ENCODE measurements at places on chromosomes 6 and 20. TPM values are rescaled to one million over a fixed set of nuclear protein-coding genes. Genes with fewer than 3 reads are reported as not detected.

PGC gene
- total RNA-seq = not detected

CLPSL1 gene
- not detected for total RNA-seq

TAF11 gene
- total RNA-seq = 12.2 TPM

SYCP2L gene
- total RNA-seq = 1.0 TPM

PSORS1C2 gene
- not detected for total RNA-seq

GRM4 gene
- not detected for total RNA-seq

IMPG1 gene
- total RNA-seq = not detected

PHACTR3 gene
- total RNA-seq = not detected

MUC21 gene
- not detected for total RNA-seq

TNXB gene
- total RNA-seq = 93.9 TPM

WDR46 gene
- 53.5 TPM for total RNA-seq

NMBR gene
- not detected for total RNA-seq

SNAP25 gene
- 0.51 TPM for total RNA-seq

POPDC3 gene
- total RNA-seq = not detected

ISM1 gene
- total RNA-seq = 12.6 TPM

TNFAIP3 gene
- total RNA-seq = 16.2 TPM

HTR1B gene
- not detected for total RNA-seq

MAFB gene
- 98.5 TPM for total RNA-seq

RRBP1 gene
- 71.6 TPM for total RNA-seq

PEX6 gene
- total RNA-seq = 11.7 TPM

CGA gene
- total RNA-seq = not detected

SIRPB1 gene
- total RNA-seq = not detected

UNC93A gene
- not detected for total RNA-seq

MANEA gene
- total RNA-seq = 27.3 TPM

NT5DC1 gene
- total RNA-seq = 19.2 TPM

CST5 gene
- total RNA-seq = not detected
